ENCODE measurements at places on chromosomes 3 and 15.

DNA sequence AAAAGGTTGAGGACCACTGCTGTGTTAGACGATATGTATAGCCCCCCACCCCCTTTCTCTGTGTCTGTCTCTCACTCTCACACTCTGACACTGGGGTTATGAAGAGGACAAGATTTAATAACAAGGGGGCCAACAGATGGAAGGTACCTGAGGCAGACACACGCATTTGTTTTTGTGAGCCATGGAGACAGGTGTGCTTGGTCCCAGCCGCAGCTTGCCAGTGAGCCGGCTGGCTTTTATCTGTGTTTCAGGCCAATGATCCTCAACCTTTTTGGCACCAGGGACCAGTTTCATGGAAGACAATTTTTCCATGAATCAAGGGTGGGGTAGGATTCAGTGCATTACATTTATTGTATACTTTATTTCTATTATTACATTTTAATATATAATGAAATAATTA is 394.9 kb upstream of the RGMA start:
- DNase-seq, result no peak

DNA sequence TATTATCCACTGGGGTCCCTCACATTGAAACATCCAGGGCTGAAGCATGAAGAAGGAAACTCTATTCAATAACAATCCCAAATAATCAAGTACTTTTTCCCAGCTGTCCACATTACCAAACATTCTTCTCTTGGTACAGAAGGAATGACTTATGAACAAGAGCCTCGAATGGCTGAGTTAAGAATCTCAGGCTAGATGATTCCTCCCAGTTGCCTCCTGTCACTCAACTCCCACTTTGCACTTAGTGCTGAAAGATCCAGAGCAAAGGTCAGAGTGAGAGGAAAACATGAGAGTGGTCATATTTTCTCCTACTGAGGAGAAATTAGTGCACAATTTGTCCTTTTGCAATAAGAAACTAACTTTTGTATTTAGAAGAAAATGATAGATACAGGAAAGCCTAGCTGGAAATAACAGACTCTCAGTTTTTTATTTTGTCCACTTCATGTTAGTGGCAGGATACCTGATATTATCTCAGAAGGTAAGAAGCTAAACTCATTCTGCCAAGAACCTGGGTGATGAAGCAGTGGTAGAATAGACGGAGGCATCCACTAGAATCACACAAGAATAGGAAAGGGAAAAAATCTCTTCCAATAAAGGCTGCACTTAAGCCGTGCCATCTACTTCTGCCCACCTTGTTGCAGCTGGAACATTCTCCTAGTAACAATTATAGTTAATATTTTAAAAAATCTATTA is 46.2 kb downstream of the GADL1 start:
- no peak for DNase-seq

- DNase-seq, result no peak
Observed at GRCh38 chr15:54810031-54810430, 386.7 kb downstream of the RSL24D1 start.

DNA sequence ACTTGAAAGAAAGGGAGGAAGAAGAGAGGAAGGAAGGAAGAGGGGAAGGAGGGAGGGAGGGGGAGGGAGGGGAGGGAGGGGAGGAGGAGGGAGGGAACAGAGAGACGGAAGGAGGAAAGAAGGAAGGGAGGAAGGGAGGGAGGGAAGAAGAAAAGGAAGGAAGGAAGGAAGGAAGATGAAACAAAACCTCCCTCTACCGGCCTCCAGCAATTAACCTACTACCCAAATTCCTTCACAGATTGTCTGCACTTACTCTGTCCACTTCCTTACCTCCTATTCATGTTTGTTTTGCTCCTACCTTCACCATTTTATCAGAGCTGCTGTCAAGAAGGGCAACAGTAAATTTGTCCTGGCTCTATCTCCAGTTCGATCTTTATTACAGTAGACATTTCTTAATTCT is 44.6 kb upstream of the BCL6 start:
- DNase-seq, result no peak

DNA sequence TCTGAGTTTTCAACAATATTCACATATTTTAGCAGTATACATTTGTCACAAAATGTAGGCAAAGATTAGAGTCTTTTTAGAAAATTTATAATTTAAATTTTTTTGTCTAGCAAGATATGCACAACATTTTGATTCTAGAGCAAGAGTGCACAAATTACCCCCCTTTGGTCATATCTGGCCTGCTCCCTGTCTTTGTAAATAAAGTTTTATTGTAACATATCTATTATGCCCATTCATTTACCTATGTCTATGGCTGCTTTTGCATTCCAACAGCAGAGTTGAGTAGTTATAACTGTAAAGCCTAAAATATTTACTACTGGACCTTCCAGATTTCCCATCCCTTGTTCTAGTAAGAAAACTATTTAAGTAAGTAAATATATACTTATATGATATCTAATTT is 430.7 kb downstream of the EDEM1 start:
- no peak for DNase-seq

- no peak for DNase-seq
Observed at GRCh38 chr3:108610651-108611050, 21.1 kb downstream of the DZIP3 start.

DNA sequence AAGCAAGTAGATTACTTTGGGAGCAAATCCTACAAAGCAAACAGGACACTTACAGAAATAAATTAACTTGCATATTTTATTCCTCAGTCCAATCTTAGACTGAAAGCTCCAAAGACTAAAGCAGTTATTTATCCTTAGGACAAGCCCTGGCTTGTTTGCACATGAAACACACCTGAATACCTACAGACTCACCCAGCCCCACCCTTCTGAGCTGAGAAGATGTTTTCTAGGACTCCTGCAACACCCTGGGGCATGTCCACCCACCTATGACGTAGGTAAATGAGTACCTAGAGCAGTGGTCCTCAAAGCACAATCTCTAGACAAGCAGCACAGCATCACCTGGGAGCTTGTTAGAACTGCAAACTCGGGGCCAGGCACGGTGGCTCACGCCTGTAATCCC is 80.8 kb downstream of the ANXA2 start:
- DNase-seq, result no peak

GRCh38 chr15:86044981-86045380 is 34.7 kb upstream of the AGBL1 start:
- DNase-seq, result peak; percentile 8

- no peak for DNase-seq
Observed at GRCh38 chr3:128859630-128860029, 19.8 kb upstream of the ACAD9 start.

GRCh38 chr3:141798448-141798845 is 35.2 kb downstream of the GRK7 start:
- DNase-seq, result no peak

GRCh38 chr15:38609097-38609738 is 44.6 kb upstream of the RASGRP1 start:
- no peak for DNase-seq

DNA sequence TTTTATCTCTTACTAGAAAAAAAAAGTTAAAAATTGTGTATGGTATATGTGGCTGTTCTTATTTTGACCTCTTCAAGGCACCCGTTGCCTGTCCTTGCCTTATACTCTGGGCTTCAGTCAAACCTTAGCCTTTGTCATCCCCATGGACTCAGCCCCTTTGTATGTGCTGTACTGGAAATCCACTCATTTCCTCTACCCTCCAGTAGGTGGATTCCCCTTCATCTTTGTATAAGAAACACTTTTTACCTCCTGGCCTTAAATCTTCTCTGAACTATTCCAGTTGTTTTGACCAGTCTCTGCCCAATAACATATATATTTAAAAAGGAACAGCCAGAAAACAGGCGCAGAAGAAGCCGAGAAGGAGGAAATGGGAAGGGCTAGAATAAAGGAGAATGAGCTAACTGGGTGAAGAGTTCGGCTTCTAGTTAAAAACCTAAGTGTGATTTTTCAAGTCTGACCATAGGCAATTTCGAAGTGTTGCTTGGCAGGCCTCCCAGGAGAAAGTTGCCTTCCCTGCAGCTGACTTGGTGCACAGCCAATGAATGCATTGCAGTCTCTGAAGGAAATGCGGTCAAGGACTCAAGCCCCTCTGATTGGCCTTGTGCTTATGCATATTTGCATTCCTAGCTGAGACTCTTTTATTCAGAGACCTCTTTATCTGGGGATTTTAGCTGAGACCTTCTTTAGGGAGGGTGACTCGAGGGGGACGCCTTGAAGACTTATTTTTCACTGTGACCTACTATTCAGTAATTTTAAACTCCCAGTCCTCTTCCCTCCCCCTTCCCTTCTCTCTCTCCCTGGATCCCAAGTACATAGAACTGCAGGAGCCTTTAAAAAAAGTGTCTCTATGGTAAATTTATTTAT is 277.4 kb downstream of the ROBO1 start:
- DNase-seq, result no peak

GRCh38 chr15:68436680-68437079 is 4.7 kb upstream of the ITGA11 start:
- no peak for DNase-seq

GRCh38 chr15:100041127-100041828 is 300.5 kb downstream of the ADAMTS17 start:
- DNase-seq, result no peak

GRCh38 chr3:158896729-158897128 is 94.9 kb downstream of the MFSD1 start:
- no peak for DNase-seq

GRCh38 chr3:43735618-43736017 is 44.9 kb downstream of the ABHD5 start:
- no peak for DNase-seq

DNA sequence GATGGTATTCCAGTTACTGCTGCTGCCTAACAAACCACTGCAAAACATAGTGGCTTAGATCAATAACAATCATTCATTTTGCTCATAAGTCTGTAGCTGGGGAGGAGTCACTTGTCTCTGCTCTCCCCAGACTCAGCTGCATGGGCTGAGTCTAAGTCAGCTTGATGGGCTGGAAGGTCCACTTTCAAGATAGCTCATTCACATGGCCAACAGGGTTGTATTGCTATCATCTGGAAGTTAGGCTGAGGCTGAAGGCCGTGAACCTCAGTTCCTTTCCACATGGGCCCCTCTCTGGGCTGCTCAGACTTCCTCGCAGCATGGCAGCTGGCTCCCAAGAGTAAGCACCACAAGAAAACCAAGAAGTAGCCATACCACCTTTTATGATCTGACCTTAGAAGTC is 28.7 kb upstream of the BFSP2 start:
- no peak for DNase-seq

- no peak for DNase-seq
Observed at GRCh38 chr3:195071916-195072820, 198.8 kb downstream of the XXYLT1 start.

DNA sequence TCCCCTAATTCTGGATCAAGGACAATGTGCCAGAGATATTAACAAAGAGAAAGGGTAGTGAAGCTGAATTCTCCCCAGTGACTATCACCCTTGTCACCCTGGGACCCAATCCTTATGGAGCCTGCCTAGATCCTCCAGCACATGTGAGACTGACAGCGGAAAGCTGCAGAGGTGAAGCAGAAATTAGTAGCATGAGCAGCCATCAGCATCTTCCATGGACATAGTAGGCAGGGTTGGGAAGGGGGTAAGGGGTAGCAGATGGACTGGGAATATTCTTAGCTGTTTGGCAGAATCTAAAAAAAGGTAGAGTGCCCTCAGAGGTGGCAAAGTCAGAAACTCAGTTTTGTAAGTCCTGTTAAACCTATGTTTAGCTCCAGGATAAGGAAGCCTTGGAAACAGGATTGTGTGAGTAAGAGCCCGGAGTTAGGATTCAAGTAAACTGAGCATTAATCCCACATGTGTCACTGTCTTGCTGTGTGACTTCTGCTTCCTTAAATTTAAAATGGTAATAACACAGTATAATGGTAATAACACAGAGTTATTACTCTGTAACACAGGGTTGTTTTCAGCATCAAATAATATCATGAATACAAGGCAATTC is 14.5 kb downstream of the GOLIM4 start:
- DNase-seq, result no peak

DNA sequence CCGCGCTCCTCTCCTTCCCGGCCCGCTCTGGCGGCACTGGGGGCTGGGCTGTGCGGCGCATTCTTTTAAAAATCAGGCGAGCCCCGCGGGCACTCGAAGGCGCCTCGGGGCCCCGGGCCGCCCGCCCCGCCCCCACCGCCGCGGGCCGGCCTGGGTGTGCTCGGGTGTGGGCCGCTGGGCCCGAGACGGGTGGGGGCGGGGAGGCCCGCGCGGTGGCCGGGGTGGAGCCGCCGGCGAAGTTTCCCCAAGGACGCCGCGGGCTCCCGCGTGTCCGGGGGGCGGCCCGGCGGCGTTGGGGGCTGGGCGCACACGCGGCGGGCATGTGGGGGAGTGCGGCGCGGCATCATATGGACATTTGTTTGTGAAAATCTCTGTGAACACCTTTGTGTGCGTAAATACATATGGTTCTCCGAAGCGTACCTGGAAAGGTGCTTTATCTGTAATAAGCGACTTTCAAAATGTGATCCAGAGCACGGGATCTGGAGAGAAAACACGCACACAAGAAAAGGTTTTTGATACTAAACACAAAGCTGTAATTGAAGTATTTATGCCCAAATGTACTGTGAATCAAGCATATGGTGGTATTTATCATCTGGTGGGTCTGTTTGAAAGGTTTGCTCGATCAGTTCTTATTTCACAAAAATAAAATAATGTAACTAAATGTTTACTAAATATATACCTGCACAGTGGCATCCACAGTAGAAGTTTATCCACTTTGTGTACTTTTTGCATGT is 612 bp upstream of the TBL1XR1 start:
- DNase-seq, result no peak

DNA sequence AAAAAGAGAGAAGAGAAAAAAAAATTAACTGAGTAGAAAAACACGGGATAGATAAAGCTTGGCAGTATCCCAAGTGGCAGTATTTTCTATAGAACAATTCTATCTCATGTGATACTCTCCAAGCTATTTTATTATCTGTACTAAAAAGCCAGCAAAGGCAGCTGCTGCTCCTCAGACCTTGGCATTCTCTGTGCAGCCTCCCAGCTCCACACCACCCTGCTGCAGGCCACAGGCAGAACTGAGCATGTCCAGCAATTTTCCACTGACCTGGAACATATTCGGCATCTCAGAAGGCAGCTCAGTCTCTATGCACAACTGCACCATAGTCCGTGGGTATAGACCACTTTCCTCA is 1161.4 kb downstream of the IGSF11 start:
- no peak for DNase-seq

Data from CD4-positive, alpha-beta T cell treated with Interleukin-17A for 4 hours (primary cell).